ENCODE measurements at places on chromosomes 1 and 21.

DNA sequence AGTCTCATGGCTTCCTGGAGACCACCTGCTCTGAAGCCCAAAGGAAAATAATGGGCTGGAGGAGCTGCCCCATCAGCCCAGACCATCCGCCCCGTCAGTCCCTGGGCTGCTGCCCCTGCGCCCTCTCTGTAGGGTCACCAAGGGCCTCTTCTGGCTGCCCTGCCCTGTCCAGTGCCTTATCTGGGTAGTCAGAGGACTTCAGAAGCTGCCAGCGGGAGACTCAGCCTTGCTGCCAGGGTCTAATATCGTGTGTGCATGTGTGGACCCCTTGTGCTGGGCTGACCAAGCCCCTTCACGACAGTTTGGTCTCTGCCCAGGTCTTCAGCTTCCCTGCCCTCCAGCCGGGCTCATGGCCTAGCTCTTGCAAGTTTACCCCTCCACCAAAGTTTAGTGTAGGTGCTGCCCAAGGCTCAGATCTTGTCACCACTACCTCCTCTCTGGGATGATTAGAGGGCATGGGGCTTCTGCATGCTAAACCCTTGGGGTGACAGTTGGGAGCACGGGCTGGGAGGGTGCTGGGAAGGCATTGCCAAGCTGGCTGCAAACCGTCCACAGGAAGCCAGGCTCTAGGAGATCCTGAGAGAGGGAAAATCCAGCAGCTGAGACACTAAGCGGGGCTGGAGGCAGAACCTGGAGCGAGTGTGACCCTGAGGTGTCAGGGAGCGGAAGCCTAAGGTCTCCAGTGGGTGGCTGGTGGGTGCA, 20.6 kb downstream of the NENF start:
- DNase-seq: no peak

- DNase-seq: no peak
These were observed 11.0 kb downstream of the GSTM5 start for GRCh38 chr1:109722908-109723691.

DNA sequence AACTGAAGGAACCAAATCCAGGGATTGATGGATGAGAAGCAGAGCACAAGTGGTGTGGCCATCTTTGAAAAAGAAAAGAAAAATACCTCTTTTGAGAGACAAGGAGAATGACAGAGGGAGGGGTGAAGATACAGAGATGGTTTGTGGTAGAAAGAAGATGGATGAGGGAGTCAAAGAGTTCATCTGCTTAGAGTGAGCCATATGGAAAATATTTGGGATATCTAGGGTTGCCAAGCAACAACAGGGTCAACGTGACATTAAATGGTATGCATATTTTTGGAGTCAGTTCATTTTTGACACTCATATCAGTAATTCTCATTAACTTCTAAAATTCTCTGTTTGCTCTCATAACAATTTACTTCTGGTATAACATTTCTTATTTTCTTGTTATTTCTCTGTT, 50.7 kb downstream of the MACF1 start:
- DNase-seq: no peak

DNA sequence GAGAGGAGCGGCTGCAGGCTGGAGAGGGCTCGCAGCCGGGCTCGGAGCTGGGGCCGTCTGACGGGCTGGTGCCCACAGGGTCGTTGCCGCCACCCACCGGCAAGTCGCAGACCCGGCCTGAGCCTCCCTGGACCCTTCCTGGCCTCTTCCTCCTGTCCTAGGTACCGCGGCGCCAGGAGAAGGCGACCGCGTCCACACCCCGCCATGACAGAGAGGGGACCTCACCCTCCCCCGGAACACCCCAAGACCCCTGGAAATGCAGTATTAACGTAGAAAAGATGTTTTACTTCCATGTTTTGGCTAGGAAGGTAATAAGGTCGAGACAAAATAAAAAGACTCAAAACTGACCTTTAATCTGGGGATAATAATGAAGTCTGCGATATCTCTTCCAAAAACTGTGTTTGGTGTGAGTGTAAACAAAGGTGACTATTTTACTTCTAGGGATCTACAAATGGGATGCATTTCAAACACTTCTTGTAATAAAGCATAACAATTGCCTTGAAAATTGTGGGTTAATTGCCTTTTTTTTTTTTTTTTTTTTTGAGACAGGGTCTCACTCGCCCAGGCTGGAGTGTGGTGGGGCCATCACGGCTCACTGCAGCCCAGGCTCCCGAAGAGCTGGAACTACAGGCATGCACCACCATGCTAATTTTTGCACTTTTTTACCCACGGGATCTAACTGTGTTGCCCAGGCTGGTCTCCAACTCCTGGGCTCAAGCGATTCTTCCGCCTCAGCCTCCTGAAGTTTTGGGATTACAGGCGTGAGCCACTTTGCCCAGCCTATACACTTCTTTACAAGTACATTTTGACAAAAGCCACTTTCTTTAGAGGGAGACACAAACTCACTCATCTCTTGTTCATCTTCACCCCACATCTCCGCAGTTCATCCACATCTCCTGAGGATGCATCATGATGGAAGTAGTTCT, 838 bp upstream of the RSRP1 start:
- DNase-seq: no peak

DNA sequence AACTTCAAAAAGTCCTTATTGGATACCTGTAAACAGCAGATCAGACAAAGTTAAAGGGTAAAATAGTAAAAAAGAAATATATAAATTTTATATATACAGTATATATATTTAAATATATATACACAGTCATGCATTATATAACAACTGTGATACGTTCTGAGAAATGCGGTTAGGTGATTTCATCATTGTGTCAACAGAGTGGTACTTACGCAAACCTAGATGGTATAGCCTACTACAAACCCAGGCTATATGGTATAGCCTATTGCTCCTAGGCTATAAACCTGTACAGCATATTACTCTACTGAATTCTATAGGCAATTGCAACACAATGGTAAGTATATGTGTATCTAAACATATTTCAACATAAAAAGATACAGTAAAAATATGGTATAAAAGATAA, 222.7 kb downstream of the NUF2 start:
- DNase-seq: no peak

DNA sequence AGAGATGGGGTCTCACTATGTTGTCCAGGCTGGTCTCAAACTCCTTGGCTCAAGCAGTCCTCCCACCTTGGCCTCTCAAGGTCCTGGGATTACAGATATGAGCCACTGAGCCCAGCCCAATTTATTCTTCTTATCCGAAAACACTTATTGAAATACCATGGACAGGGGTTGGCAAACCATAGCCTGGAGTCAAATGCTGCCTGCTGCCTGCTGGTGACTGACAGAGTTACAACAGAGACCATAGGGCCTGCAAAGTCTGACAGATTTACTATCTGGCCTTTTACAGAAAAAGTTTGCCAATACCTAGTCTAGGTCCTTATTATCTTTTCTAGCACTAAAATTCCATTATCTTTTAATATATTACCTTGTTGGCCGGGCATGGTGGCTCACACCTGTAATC, 87.1 kb upstream of the ZNF281 start:
- no peak for DNase-seq

GRCh38 chr1:202862679-202863560, 26.0 kb downstream of the RABIF start:
- no peak for DNase-seq
